ENCODE measurements at places on chromosomes 3 and 15.

GRCh38 chr3:159852821-159853505 lies 135.7 kb upstream of the IL12A start:
- no peak for DNase-seq

DNA sequence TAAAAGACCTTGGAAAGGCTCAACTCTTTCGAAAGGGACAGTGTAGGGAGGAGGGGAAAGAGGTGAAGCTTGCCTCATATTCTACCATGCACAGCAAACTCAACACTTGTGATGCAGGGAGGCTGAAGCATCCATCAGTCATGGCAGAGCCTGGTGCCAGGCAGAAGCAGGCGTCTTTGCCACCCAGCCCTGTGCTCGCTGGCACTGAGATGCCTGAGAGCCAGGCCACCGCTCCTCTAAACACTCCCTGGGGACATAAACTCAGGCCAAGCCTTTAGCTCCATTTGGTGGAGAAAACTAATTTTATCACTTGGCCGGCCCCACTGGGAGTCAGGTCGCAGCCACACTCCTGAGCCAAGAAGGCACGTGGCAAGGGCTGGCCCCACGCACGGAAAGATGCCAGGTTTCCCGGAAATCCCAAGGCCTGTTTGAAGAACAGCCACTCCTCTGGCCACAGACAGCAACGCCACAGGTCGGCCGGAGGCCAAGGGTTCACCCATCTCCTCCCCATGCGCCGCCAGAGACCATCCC lies 30.7 kb downstream of the XXYLT1 start:
- no peak for DNase-seq

GRCh38 chr15:44414001-44414400 lies 13.4 kb upstream of the CTDSPL2 start:
- no peak for DNase-seq

GRCh38 chr15:91942720-91943394 lies 89.3 kb downstream of the SLCO3A1 start:
- DNase-seq, result peak; percentile 68

DNA sequence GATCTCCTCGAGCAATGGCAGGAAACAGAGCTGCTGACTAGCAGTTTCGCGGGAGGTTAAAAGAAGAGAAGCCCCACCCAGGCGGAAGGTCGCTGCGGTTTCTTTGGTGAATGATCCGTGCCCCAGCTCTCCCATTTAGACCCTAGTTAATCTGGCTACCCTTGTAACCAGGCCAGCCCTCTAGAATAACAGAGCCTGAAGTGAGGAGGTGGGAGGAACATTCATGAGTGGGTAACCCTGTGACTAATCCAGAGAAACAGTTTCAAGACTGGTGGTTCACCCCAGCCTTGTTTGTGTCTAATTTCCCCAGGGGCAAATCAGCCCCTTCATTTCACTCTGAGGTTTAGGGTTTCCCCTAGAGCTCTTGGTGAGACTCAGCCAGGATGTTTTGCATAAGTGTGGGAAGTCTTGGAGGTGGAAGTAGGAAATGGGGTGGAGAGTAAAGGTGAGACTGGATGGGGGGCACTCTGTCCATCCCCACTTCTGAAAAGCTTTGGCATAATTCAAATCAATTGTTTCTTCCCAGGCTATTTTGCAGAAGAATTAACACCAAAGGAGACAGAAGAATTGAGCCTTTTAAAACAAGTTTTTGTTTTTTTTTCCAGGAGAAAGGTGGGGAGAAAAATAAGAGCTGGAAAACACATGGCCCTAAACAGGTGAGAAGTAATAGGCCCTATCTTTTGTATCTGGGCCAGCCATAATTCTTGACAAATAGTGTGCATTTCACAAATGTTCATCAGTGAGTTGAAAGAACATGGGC lies 303.1 kb downstream of the RPLP1 start:
- DNase-seq, result no peak

- DNase-seq, result no peak
Observed at GRCh38 chr15:80982205-80982604, 7.4 kb downstream of the MESD start.

GRCh38 chr3:149655826-149656574 lies 1.8 kb downstream of the WWTR1 start:
- DNase-seq, result no peak

- no peak for DNase-seq
Observed at GRCh38 chr3:157859541-157859940, 246.7 kb downstream of the SHOX2 start.

GRCh38 chr3:67642734-67643133 lies 11.7 kb downstream of the SUCLG2 start:
- no peak for DNase-seq

DNA sequence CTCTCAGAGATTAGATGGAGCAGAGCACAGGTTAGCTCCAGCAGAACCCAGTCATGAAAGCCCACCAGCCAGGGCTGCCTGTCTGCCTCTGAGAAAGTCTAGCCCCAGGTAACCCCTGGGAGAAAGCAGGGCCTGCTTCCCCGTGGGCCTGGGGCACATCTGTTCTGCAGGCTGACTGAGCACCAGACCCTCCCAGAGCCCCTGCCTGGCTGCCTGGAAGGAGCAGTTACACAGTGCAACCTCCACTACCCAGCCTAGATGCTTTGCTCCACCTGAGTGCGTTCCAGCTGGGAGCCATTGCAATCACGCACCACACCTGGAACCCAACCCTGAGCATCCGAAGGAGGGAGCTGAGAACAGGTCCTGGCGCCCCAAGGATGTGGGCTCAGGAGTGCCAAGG lies 24.7 kb upstream of the OR5K4 start:
- DNase-seq, result no peak

DNA sequence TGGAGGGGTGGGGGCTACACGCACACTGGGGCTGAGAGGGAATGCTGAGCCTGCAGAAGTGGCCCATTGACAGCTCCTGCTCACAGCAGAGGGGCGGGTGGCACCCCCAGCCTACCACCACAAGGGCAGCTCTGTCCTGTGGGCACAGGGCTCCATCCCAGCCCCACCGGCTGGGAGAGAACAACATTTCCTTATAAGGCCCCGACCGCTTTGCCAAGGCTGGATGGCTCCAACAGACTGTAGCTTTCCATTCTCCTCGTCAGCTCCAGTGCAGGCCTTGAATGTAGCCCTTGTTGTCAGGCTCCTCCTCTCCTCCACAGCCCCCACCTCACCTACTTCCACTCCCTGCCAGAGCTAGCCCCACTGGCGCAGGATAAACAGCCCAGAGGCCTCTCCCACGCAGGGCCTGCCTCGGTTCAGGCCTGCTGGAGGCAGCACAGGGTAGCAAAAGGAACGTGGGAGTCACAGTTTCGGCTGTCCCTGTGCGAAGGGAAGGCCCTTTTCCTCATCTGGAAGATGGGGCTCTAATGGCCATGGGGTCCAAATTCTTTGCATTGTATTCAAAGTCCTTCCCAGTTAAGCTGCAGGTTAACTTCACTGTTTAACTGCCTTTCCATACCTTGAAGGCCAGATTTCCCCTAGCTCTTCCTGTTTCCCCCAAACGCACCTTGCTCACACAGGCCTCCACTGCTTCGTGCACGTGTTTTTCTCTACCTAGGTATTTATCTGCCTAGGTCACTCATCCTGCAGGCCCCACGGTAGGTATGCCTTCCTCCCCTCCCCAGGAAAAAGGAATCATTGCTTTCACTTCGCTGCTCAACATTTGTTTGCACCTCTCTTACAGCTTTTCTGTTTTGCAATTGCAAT lies 101.6 kb upstream of the LPP start:
- no peak for DNase-seq

DNA sequence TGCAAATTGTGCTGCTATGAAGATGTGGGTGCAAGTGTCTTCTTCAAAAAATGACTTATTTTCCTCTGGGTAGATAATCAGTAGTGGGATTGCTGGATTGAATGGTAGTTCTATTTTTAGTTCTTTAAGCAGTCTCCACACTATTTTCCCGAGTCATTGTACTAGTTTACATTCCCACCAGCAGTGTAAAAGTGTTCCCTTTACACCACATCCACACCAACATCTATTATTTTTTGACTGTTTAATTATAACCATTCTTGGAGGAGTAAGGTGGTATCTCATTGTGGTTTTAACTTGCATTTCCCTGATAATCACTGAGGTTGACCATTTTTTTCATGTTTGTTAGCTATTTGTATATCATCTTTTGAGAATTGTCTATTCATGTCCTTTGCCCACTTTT lies 19.7 kb upstream of the PSMD6 start:
- no peak for DNase-seq

GRCh38 chr15:58535337-58535736 lies 103.5 kb downstream of the LIPC start:
- no peak for DNase-seq

DNA sequence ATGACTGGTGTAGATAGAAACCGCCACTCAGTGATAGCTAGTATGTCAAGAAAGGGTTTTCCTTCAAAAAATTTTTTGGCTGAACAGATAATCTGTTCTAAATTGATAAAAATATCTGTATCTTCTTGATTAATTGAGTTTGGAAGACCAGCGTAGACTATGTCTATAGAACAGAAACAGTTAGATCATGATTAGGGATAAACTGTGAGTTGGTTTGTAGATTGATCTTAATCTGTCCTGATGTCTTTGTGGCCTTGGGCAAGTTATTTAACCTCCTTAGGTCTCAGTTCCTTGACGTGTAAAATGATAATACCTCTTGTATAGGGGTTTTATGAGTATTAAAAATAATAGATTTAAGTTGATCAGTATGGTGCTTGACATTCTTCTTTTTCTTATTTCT lies 4.7 kb downstream of the NFKBIZ start:
- DNase-seq, result no peak

DNA sequence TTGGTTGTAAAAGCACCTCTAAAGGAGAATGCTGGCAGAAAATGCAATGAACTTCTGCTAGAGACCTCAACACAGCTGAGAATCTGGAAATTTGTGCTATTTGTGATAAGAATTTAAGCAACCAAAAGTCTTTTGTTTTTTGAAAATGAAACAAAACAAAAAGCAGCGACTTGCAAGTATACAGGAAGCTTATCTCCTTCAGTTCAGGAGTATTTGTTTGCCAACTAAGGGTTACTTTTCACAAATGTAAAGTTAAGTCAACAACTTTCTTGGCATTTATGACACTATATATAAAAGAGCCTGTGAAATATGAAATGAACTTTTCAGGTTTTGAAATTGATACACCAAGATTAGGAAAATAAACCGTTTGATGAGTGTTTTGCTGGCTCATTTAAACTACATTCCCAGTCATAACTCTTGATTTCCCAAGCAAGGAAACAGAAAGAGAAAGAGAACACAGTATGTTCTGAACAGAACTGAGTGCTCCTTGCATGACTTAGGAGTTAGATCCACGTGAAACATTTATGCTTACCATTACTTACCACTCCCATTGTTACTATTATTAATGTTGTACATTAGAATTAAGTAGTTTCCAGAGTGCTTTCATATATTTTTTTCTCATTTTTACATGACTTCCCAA lies 92.3 kb upstream of the COL8A1 start:
- no peak for DNase-seq

- peak; percentile 56 for DNase-seq
Observed at GRCh38 chr3:30768703-30769550, 125.5 kb downstream of the GADL1 start.

DNA sequence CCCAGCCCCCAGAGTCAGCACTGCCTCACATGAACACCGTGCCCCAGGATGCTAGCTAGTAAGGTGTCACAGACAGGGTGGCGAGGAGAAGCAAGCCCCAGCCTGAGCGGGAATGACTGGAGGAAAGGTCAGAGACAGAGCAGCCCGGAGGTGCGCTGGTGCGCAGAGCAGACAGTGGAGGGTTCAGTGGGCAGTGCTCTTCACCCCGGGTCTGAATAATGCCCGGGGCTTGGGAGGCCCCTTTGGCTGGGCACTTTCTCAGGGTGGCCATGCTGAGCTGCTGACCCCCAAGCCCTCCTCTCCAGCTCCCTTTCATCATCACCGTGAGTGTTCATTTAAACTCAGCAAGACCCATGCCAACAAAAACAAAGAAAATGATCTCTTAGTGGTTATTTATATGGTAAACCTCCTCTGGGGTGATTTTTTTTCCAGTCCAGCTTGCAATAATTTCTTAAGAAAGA lies 110.8 kb downstream of the VGLL4 start:
- peak; percentile 77 for DNase-seq

DNA sequence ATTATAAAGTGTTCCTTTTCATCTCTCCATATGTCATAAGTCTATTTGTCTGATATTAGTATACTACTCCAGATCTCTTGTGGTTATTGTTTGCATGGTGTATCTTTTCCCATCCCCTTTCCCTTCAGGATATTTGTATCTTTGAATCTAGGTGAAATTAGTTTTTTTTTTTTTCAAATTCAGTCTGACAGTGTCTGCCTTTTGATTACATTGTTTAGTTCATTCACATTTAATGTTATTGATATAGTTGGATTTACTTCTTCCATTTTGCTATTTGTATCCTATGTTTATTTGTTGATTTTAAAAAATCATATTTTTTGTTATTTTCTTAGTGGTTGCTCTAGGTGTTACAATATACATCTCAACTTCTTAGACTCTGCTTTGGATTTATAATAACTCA lies 283.0 kb downstream of the CHST2 start:
- no peak for DNase-seq

DNA sequence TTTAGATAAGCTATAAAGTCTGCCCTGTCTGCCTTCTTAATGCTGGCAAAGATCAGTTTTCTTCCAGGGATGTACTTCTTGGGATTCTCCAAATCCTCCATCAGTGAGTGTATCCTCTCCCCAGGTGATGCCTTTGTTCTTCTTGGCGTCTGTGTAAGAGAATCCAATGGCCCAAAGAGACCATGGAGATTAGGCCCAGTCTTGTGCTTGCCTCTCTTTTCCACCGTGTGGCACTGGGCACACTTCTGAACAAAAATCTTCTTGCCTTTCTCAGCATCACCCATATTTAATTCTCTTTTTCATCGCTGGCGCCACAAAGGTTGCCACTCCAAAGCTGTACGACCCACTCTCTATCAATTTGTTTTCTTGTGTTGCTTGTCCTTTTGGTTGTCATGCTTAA lies 32.2 kb upstream of the TAMM41 start:
- DNase-seq, result no peak

DNA sequence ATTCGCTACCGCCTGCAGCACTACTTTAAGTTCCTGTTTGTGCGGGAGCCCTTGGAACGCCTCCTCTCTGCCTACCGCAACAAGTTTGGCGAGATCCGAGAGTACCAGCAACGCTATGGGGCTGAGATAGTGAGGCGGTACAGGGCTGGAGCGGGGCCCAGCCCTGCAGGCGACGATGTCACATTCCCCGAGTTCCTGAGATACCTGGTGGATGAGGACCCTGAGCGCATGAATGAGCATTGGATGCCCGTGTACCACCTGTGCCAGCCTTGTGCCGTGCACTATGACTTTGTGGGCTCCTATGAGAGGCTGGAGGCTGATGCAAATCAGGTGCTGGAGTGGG lies 995 bp downstream of the CHST14 start:
- no peak for DNase-seq

- no peak for DNase-seq
Observed at GRCh38 chr3:122362026-122362425, 21.0 kb downstream of the MIX23 start.

- no peak for DNase-seq
Observed at GRCh38 chr15:51226576-51227210, 111.7 kb downstream of the CYP19A1 start.

DNA sequence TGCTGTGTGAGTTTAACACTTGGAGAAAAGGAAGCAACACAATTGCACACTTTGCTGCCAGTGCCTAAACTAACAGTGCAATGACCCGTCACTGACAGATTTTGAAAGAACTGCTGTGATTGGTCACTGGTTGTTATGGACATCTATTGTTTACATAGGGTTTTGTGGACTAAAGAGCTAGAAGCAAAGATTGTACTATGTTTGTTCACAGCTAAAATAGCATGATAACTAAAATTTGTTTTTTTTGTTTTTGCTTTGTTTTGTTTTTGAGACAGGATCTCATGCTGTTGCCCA lies 112.4 kb upstream of the GOLGA8J start:
- DNase-seq, result no peak
